ENCODE measurements at places on chromosomes 13 and 19.
A peak's percentile ranks its signal among the peaks of the same experiment; 100 is the strongest.

DNA sequence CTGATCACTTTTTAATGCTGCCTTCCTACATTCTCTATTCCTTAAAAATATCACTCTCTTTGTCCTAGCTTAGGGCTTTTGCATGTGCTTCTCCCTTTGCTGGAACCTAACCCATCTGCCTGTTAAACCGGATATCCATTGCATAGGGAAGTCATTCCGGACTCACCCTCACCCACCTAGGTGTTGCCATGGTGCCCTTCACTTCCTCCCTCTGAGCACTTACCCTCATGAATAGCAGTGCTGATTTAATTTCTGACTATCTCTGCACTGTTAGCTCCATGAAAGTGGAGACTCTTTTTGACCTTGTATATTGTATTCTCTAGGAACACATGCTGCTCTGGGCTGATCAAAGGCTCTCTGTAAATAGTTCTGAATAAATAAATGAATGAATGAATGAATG, 401.9 kb downstream of the PCDH20 start:
- DNase-seq, result no peak

GRCh38 chr19:51441410-51442390, 16.6 kb downstream of the SIGLEC8 start:
- peak; percentile 88 for DNase-seq

GRCh38 chr13:46113596-46113995, 8.8 kb upstream of the CPB2 start:
- DNase-seq, result no peak

- DNase-seq, result no peak
These were observed 5.8 kb upstream of the MKNK2 start for GRCh38 chr19:2056837-2057192.

DNA sequence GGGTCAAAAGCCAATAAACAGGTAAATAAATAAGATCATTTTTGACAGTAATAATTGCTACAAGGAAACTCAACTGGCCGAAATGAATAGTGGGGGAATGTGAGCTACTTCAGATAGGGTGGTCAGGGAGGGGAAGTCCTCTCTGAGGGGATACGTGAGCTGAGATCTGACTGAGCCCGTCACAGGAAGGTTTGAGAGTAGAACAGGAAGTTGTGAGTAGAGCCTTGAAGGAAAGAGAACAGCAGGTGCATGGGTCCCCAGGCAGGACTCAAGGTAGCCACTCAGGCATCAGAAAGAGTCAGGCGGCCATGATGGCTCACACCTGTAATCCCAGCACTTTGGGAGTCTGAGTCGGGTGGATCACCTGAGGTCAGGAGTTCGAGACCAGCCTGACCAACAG, 6.3 kb downstream of the IRGQ start:
- DNase-seq, result no peak

DNA sequence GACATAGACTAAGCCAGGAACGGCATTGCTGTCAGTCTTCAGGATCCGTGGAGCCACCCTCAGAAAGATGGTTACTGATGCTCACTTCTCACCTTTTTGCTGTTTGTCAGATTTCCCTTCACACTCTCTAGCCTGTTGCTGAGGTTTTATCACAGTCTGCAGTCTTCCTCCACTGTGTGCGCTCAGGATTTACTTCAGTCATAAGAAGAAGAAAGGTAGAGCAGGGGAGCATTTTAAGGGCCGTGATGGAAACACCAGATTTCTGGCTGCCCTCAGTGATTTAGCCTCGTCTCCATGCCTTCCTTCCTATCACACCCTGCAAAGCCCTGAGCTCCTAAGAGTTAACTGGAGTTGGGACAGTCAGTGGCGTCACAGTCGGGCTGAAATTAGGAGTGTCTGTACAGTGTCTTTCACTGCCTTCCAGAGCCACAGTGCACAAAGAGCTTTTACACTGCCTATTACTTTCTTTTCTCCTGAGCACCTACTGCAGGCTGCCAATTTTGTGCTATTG, 60.0 kb upstream of the GPR183 start:
- no peak for DNase-seq

GRCh38 chr19:687569-688166, 7.6 kb downstream of the PRSS57 start:
- no peak for DNase-seq

- DNase-seq, result no peak
These were observed 25.2 kb downstream of the CRTC1 start for GRCh38 chr19:18708452-18709231.

- no peak for DNase-seq
These were observed 64.8 kb downstream of the UNC13A start for GRCh38 chr19:17623224-17623935.

GRCh38 chr19:53597023-53597422, 34.8 kb upstream of the DPRX start:
- DNase-seq, result no peak

GRCh38 chr19:51668216-51668615, 21.6 kb upstream of the SIGLEC14 start:
- no peak for DNase-seq

DNA sequence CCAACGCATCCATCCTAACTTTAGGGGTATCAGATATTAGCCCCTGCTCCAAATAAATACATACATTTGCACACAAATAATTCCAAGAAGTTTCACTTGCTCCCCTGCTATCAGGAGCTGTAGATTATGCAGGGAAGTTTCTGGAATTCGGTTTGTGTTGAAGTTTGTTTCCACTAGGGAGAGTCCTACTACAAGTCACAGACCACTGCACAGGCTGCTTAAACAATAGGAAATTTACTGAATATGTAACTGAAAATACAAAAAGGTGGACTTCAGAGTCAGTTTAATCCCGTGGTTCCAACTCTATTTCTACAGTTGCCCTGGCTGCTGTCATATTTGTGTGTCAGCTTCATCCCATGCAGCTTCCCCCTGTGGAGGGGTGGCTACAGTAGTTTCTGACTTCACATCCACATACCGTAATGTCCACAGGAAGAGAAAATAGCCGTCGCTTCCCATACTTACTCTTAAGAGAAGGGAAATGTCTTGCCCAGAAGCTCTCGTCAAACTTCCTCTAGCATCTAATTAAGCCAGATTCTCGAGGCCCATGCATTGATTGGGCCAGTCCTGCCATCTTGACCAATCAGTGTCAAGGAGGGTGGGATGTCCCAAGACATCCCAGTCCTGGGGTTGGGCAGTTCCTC, 286.6 kb downstream of the COG6 start:
- no peak for DNase-seq

DNA sequence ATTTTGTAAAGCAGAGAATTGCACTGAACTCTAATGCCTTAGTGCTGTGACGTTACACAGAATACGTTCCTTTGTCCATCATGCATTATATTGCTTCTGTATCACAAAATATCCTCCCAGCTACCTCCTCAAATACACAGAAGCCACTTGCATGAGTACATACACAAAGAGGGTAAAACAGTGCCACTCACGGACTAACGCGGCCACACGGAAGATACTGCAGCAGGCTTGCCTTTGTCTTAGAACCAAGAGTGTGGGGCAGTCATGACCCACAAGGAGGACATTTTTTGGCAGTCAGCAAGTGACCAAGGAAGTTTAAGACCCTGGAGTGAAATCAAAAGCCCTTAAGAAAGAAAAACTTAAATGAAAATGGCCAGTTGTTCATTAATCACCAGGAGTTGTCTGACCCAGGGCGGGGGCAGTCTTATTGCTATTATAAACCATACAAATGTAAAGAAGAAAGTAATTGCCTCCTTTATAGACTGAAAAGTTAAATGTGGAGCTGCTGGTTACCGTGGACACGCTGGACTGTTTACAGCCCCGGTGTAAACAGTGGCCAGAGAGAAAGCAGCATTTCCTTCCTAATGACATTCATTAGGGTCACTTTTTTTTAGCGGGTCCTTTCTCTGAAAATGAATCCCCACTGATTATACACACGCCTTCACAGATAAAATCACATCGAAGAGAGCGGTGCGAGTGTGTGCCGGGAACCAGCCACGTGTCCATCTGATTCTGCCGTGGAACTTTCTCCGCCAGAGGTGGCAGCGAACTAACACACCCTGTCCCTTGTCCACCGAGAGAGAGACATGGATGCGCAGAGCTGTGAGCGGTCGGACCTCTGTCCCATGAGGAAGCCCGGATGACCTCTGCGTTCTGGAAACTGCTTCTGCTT, 66.8 kb downstream of the SOX1 start:
- no peak for DNase-seq

GRCh38 chr13:23578411-23579071, 8.3 kb downstream of the TNFRSF19 start:
- peak; percentile 73 for DNase-seq

DNA sequence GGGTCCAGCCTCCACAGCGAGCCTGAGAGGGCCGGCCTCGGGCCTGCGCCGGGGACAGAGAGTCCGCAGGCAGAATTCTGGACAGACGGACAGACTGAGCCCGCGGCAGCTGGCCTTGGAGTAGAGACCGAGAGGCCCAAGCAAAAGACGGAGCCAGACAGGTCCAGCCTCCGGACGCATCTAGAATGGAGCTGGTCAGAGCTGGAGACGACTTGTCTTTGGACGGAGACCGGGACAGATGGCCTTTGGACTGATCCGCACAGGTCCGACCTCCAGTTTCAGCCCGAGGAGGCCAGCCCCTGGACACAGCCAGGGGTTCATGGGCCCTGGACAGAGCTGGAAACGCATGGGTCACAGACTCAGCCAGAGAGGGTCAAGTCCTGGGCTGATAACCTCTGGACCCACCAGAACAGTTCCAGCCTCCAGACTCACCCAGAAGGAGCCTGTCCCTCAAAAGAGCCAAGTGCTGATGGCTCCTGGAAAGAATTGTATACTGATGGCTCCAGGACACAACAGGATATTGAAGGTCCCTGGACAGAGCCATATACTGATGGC, 490 bp downstream of the ITPKC start:
- no peak for DNase-seq

GRCh38 chr19:13459351-13459750, 46.9 kb downstream of the CACNA1A start:
- DNase-seq, result no peak

GRCh38 chr19:50510121-50510670, 795 bp downstream of the JOSD2 start:
- DNase-seq, result no peak

DNA sequence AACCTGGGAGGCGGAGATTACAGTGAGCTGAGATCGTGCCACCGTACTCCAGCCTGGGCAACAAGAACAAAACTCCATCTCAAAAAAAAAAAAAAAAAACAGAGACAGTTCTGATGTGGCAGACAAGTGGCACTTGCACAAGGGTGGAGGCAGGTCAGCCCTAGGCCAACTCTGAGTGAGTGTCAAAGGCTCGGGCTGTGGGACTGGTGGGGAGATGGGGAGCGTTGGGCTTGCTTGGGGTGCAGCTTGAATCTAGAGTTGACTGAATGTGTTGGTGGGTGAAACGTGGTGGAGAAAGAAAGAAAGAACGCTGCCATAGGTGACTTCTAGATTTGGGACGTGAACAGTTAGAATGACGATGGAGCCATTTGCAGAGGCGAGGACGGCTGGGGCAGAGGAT, 121.3 kb upstream of the SPACA7 start:
- DNase-seq, result no peak

DNA sequence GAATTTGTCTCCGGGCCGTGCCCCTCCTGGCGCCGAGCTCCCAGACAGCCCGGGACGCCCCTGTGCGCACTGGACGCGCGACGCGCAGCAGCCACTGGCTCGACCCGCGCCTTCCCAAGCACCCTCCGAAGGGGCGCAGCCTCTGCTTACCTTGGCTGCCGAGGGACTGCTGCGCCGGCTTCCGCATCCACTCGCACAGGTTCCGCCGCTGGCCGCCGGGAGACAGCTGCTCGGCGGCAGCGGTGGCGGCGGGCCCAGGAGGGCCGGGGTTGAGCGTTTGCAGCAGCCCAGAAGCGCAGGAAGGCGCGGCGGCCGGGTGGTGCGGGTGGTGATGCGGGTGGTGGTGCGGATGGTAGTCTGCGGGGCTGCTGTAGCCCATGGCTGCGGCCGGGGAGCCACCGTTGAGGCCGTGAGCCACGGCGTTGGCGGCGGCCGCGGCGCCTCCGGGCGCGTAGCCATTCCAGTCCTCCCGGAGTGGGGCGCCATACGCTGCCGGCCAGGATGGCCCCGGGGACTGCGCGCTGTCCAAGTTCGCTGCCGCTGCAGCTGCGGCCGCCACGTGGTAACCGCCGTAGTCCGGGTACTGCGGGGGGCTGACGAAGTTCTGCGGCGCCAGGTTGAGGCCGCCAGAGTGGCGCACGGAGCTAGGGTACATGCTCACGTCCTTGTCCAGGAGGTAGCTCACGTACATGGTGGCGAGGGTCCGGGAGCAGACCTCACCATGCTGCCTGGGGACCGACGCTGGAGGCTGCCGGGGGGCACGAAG, 616 bp downstream of the CDX2 start:
- no peak for DNase-seq

DNA sequence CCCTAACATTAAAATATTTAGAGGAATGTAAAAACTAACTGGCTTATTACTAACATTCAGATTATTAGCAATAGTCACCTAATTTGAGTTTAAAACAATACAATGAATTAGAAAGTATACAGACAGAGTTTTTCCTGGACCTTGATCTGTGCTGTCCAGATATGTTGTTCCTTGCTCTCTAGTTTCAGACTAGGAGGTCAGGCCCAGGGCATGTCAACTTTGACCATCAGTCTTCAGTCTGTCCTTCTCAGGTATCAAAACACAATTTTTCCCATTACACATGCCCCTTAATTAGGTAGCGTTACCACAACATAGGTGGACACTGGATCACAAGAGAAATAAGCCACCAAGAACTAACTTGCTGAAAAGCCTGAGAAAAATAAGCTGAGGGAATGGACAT, 197.0 kb downstream of the MAB21L1 start:
- DNase-seq, result no peak
